RKO (cell line): ENCODE measurements at places on chromosomes 2 and 18.

- no peak for DNase-seq
These were observed 56.1 kb upstream of the DCC start for GRCh38 chr18:52283927-52284326.

GRCh38 chr2:241770185-241770935 is 6.3 kb upstream of the GAL3ST2 start:
- no peak for DNase-seq

GRCh38 chr18:25976554-25976953 is 113.9 kb downstream of the SS18 start:
- DNase-seq: no peak

- DNase-seq: no peak
These were observed 100.9 kb downstream of the ATAD2B start for GRCh38 chr2:23826040-23826439.

DNA sequence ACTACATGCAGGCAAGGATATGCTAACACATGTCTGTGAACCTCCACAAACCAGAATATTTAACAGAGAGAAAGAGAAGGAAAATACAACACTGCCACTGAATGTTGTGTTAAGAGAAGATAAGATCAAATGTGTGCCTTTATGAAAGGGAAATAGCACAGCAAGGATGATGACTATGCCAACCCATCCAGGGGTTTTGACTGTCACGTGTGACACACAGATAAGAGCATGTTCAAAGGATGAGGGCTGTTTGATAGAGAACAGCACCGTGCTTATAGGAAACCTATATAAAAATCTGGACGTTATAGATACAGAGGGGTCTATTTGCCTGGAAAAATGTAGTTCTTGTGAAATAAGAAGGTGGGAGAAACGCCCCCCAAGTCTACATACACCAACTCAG is 911.8 kb downstream of the CPS1 start:
- no peak for DNase-seq
